ENCODE measurements at places on chromosomes 12 and 14. TPM values are rescaled to one million over a fixed set of nuclear protein-coding genes. Genes with fewer than 3 reads are reported as not detected.

The KLRK1 gene
- polyA plus RNA-seq: 1.7 TPM

DNA sequence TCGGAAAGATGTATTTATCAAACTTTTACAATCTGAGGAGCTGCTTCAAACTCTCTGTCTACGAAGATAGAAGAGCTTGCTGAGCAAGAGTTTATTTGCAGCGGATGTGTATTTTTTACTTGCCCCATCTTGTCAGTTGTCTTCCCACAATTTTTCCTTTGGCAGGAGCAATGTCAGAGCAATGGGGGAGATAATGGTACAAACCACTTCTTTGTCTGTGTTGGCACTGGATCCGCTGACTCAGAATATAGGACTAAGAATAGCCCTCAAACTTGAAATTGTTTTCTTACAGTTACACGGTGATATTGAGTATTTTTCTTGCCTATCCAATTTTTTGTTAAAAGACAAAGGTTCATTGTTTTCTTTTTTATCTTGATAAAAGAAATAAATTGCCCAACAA is 27.6 kb downstream of the HELB start:
- no peak for DNase-seq

- peak; percentile 59 for DNase-seq
Measured at GRCh38 chr12:80412343-80412953, 31.6 kb upstream of the PTPRQ start.

GRCh38 chr14:104515059-104515810 is 64.3 kb upstream of the C14orf180 start:
- DNase-seq: no peak

All from left lung (tissue), 14 donors.